ENCODE measurements at places on chromosomes 6 and 20.

- DNase-seq: no peak
Measured at GRCh38 chr6:21842875-21843645, 249.5 kb downstream of the SOX4 start.

DNA sequence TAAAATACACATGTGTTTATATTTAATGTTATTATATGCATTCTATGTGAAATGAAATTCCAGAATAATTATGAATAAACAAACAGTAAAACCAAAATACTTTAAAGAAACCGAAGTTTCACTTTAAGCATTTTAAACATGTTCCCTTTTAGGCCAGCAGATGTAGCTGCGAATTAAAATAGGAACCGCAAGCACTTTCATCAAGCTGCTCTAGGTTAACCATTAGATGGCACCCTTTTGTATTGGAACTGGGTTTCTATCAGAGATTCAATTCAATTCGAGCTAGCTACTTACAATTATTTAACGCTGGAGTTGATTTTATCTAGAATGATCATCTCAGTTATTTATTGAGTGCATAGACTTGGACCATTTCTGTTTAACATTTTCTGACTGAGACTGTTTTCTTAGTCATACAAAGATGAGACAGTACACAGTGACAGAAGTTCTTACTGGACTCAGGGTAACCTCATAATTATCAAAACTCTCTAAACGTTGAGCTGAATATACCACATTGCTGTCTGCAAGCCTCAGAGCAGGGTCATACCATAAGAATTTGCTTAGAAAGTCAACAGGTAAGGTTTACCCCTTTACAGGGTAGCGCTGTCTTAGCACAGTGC lies 8.5 kb downstream of the TMEM242 start:
- no peak for DNase-seq

- DNase-seq: no peak
Measured at GRCh38 chr6:55034752-55035151, 139.6 kb upstream of the HCRTR2 start.

DNA sequence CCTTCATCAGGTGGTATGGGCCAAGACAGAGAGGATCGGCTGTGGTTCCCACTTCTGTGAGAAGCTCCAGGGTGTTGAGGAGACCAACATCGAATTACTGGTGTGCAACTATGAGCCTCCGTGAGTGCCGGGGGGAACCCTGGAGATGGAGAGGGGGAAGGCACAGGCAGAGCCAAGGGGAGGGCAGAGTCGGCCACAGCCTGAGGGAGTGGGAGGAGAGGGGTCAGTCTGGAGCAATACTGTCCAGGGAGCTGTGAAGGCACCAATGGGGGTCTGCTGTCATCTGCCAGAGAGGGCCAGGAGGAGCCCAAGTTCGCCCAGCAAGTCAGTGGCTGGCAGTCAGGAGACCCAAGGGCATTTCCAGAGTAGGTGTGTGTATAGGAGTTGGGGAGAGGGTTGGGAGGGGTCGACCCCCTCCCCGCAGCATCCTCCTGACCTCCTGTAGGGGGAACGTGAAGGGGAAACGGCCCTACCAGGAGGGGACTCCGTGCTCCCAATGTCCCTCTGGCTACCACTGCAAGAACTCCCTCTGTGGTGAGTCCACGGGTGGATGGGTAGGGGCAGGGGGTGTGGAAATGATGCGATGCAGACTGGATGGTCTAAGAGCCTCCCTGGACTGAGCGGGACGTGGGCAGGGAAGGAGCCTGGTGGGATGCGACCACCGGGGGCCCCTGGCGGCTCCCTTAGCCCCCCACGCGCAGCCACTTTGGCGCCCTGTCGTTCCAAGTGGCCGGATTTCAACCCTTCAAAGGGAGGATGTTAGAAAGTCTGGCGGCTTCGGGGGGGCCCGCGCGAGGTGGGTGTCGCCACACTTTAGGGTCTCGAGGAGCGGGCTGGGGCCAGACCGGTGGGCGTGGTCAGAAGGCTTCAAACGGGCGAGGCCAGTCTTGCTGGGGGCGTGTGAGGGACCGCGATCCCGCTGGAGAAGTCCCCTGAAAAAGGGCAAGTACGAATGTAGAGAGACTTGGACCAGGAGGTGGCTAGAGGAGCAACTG lies 7.2 kb downstream of the PI16 start:
- DNase-seq: no peak

DNA sequence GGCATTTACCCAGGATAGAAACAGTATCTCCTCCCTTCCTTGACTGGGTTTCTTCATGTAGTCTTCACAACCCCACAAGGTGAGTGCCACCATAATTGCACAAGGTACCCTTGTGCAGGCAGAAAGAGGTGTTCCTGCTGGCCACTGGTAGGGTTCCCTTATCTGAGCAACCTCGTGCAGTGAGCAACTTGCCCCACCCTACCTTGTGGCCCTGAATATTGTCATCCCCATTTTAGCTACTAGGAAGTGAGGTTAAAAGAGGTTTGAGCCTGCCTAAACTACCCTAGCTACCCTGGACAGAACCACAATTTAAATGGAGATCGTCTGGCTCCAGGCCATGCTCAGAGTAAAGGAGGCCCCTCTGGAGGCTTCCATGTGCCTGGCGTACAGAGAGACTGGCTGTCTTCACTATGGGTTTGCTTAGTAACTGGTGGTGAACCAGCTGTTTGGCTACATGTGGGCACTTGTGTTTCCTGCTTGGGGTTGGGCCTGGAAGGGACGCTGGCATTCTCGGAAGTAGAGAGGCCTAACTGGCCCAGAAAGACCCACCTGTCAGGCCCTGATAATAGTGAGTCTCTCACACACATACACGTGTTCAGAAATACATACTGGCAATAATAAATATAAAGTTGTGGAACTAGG lies 148.8 kb downstream of the LRFN2 start:
- DNase-seq: no peak

DNA sequence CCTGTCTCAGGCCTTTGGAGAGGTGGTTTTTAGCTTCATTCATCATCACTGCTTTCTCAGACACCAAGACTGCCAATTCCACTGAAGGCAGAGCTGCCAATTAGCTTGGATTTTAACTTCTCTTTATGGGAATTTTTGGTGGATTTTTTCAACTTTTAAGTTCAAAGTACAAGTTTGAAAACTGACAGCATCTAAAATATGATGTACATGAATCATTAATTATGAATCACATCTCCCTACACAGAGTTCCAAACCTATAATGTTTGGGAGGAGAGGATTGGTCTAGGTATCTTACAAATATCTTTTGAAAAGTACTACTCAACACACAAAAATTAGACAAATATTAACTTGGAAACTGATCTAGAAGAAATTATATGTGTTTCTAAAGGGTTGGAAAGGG lies 25.5 kb downstream of the CNKSR3 start:
- DNase-seq: no peak

All from amniotic stem cell (primary cell).